ENCODE measurements at places on chromosomes 5 and 9.

- no peak for DNase-seq
These were observed 62.5 kb downstream of the FXN start for GRCh38 chr9:69097923-69098593.

DNA sequence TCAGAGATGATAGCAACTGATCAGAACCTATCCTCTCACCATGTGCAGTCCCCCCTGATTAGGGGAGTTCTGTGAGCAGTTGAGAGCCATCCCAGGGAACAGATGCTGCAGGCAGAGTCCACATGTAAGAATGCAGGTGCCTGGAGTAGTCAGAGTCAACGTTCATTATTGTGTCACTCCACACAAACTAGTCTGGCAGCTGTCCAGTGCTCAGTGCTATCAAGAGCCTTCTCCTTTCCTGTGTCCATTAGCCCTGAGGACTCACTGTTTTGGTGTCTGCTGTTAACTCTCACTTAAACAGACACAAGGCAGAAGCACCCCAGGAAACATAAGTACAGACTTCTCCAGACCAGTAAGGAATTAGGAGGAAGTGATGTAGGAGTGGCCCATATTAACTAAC lies 2.5 kb downstream of the SH3TC2 start:
- DNase-seq: no peak

DNA sequence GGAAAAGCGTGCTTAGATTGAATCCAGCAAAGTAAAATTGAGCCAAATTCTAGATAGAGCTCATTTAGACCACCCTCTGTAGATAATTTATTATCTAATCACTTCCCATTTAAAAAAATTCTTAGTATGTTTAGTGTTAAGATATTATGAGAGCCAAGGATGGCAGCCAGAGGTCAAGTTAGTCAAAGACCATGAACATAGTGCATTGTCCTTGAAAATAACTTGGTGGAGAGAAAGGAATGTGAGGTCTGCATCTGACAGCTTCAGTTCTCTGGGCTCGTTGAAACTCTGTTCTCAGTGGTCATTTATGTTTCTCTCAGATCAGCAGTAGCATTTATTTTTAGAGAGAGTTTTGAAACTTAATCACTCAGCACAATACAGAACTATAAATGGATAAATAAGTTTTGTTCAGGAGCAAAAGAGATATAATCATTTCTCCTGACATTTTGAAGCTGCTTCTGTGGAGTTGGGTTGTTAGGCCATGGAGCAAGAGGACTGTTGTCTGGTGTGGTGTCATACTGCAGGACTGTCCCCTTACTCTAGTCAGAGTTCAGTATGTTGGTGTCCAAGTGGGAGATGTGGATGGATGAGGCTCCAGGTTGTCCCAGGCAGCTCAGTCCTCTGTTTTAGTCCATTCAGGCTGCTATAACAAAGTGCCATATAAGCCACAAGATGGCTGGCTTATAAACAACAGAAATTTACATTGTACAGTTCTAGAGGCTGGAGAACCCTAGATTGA lies 337.7 kb downstream of the FBXL7 start:
- no peak for DNase-seq

DNA sequence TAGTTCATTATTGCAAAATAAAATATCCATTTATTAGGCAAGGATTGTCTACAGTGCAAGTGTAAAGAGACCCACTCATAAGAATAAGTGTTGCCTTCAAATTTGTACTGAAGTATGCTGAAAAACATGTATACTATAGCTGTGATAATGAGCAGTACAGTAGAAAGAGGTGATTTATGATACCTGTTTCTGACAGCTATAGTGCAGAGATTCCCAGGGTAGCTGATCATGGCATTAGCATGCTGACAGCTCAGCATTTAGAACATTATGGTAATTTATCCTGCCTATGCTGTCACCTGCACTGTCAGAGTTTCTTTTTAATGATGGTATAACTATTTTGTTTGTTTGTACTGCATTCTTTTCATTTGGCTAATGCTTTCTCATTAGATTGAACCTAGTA lies 177.6 kb upstream of the TLX3 start:
- no peak for DNase-seq

DNA sequence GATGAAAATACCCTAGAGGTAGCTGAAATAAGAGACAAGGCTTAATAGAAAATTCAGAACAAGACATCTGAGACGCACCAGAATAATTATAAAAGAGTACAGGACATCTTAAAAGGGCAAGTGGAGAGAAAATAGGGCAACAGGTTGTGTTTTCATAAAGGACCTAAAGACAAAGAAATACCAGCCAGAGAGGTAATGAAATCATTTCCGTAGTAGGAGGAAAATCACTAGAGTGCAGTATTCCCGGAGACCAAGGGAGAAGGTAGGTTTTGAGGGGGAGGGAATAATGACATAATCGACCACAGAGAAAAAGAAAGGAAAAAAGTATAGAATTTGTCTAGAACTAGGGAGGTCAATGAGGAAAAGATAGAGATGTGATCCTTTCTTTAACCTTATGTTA lies 26.2 kb upstream of the CTNNAL1 start:
- DNase-seq: no peak
